ENCODE measurements at places on chromosomes 1 and 21. TPM values are rescaled to one million over a fixed set of nuclear protein-coding genes. Genes with fewer than 3 reads are reported as not detected.

The PTPRC gene
- not detected for polyA plus RNA-seq

The LCE1B gene
- polyA plus RNA-seq = not detected

The KRTAP13-2 gene
- not detected for polyA plus RNA-seq

The ZBTB7B gene
- 17.5 TPM for polyA plus RNA-seq

The ZNHIT6 gene
- polyA plus RNA-seq = 6.0 TPM

The OLIG2 gene
- polyA plus RNA-seq = not detected

Measured in HepG2 (cell line).